ENCODE measurements at places on chromosomes 6 and 20.

- DNase-seq, result no peak
These were observed 58.7 kb downstream of the GTF2H5 start for GRCh38 chr6:158226655-158227512.

DNA sequence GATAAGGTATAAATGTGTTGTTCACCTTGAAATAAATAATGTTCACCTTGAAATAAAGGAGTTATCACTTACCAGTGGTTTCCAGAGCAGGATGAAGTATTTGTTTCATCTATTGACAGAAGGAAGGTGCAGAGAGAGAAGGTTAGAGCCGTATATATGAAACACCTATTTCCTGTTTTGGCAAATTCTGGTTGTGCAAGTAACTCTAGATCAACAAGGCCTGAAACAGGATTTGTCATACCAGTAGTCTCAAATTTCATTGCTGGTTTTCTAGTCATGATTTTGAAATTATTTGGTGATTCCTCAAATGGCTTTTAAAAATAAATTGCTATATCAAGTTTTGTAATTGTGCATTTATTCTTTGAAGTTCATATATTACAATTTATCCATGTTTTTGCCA, at the start of gene CRISP3:
Gene CRISP3, minus strand, starts transcription at position 130 of the 400 bp plus-strand sequence. Its CDS starts 21 bp downstream, at position 109.
- no peak for DNase-seq

DNA sequence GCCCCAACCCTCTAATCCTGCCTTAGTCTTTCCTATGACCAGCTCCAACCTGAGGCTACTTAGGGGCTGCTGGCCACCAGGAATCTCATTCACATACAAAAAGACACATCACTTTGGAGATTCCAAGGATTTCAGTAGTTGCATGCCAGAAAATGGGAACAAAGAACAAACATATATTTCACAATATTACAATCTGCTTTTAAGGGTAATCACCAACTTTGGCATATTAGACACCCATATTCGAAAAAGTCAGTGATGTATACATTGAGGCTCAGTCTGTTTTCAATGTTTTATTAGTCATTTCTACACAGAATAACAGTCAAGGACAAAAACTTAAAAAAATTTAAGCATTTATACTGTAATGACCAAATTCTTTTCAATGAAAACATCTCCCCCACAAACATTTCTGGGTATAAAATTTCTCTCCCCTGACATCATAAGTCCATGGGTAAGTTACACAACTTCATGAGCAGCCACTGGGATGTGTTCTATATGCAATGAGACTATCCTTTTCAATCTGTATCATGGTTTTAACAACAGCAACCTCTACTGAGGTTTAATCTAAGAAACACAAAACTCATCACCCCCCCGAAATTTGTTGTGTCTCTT, 103.5 kb downstream of the MAP7 start:
- no peak for DNase-seq

GRCh38 chr6:126172131-126172530, 167.8 kb upstream of the CENPW start:
- DNase-seq, result no peak

- DNase-seq, result no peak
These were observed 23.0 kb downstream of the NHLRC1 start for GRCh38 chr6:18099511-18099910.

DNA sequence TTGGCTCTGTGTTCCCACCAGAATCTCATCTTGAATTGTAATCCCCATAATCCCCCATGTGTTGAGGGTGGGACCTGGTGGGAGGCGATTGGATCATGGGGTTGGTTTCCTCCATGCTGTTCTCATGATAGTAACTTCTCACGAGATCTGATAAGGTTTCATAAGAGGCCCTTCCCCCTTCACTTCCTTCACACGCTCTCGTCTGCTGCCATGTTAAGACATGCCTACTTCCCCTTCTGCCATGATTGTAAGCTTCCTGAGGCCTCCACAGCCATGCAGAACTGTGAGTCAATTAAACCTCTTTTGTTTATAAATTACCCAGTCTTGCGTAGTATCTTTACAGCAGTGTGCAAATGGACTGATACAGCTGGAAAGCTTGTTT, 90.0 kb downstream of the ELOVL5 start:
- no peak for DNase-seq

All from cerebellar nuclear complex (tissue), 1 donor.